ENCODE measurements at places on chromosomes 3 and 15. TPM values are rescaled to one million over a fixed set of nuclear protein-coding genes. Genes with fewer than 3 reads are reported as not detected.
A peak's percentile ranks its signal among the peaks of the same experiment; 100 is the strongest.

GRCh38 chr3:193114431-193115340, 126.3 kb upstream of the PLAAT1 start:
- no peak for DNase-seq

GRCh38 chr15:33656168-33656567, 312.1 kb upstream of the CHRM5 start:
- no peak for DNase-seq

- DNase-seq, result peak; percentile 93
These were observed 31.8 kb downstream of the CCNL1 start for GRCh38 chr3:157127831-157128767.

DNA sequence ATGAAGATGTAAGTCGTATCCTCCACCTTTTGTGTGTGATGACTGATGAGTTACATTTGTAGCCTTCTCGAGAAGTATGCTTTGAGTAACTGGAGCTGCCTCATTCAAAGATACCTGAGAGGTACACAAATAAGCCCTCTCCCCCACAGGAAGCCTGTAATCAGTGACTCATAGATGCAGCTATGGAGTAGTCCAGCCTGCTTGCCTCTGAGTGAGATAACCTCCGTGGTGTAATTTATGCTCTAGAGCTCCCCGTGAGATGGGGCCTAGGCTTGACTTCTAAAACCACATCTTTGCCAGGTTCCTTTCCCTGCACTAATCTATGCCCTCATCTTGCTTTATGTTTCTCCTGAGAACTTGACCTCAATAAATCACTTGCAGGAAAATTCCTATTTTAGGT, 291.7 kb downstream of the SUCLG2 start:
- peak; percentile 14 for DNase-seq

DNA sequence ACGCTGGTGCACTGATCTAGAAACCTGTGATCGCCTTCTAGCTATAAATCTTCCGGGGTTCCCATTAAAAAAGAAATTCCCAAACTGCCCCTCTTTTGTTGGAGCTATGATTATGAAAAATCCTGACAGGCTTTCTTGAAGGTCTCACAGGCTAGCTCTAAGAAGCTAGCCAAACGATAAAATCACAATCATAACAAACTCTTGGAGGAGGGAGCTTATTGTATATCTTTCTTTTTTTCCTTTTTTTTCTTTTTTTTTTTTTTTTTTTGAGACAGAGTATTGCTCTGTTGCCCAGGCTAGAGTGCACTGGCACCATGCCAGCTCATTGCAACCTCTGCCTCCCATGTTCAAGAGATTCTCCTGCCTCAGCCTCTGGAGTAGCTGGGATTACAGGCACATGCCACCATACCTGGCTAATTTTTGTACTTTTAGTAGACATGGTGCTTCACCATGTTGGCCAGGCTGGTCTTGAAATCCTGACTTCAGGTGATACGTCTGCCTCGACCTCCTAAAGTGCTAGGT, 72.0 kb downstream of the MYO1E start:
- DNase-seq, result no peak

GRCh38 chr3:37132334-37132733, 42.0 kb downstream of the LRRFIP2 start:
- no peak for DNase-seq

Gene ST8SIA2
- 7.0 TPM for total RNA-seq

GRCh38 chr3:99534951-99535704, 103.3 kb upstream of the COL8A1 start:
- DNase-seq, result peak; percentile 9

- DNase-seq, result peak; percentile 54
These were observed 2.1 kb upstream of the GNAT1 start for GRCh38 chr3:50189274-50189673.

Gene SCN11A
- 0.27 TPM for total RNA-seq

DNA sequence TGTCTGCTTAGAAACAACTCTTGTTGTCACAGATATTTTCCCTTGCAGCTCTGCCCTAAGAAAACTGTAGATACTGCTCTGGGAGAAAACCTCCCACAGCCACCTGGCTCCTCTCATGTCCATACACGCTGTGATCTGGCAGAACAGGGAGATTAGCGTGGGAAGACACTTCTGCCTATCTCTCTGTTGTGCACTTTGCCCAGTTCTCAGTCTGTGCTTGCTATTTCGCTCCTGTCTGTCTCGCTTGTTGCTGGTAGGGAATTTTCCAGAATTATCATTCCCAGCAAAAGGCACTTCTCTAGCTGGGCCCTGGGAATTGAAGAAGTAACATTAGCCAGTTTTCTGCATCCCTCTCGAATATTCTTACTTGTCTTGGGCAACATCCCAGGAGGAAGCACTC, 8.1 kb upstream of the GATM start:
- DNase-seq, result no peak

Gene ISLR2
- 1.2 TPM for total RNA-seq

DNA sequence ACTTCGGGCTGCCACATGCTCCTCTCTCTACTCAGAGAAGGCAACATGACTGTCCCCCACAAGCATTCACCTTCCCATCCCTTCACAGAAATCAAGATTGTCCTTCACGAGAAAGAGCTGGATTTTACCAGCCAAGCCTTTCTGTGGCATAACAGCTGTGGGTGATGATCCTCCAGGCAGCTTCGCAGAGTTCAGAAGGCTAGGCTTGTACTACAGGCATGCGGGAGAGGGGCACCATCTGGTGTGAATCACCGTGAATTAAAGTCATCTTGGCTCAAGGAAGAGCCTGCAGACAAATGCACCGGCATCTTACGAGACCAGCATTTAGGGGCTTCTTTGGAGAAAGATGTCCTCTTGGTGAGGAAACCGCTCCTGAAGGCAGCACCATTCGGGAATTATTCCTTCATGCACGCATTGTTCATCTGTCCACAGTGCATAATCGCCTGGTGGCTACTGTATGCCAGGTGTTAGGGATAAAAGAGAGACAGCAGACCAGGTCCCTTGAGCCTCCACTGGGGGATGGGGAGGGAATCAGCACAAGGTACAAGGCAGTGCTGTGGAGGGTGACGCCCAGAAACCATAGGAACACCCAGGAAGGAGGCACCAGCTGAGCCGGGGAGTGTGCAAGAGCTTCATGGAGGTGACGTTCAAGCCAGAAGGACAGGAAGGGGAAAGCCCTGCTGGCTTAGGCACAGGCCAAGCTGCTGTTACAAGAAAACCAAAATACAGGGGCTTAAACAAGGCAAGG, 108.6 kb downstream of the TMEM266 start:
- DNase-seq, result no peak

Gene RTP3
- total RNA-seq, result not detected

GRCh38 chr3:194504146-194504545, 17.3 kb upstream of the ATP13A3 start:
- DNase-seq, result no peak

DNA sequence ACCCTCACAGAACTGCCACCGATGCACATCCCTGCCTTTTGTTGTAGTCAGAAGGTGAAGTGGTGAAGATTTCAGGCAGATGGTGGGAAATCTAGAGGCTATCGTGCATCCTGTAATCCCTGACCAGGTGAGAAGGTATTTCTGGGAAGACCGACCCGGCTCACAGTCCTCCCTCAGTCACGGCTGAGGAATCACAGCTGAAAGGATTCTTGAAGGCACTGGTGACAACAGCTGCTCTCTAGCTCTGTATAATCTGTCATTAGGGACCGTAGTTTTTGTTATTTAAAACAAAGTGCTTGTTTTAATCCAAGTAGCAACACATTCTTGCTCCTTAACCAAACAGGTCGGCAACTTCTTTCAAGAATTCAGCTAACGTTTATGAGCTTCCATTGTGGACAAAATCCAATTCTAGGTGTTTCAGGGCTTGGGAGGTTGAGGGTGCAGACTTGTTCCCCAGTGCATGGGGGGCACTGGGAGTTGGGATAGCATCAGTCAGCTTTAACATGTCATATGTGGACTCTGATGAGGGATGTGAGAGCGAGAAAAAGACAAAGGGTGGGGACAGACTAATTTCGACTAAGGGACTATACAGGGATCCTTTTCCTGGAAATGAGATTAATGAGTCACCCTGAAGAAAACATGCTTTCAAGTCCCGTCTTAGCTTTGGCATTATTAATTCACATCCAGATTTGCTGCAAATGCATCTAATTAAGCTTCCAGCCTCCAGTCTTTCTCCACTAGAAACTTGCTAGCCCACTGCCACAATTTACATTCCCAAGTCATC, 141.0 kb upstream of the RASGRP1 start:
- no peak for DNase-seq

Gene LMAN1L
- total RNA-seq, result not detected

Gene MYLK
- total RNA-seq, result 48.9 TPM

- no peak for DNase-seq
These were observed 1030.5 kb downstream of the FHIT start for GRCh38 chr3:60220768-60221167.

GRCh38 chr15:27059610-27060202, 88.7 kb downstream of the GABRG3 start:
- DNase-seq, result peak; percentile 5

Gene MASP1
- total RNA-seq, result 0.48 TPM

- DNase-seq, result no peak
These were observed 16.4 kb downstream of the ZNF654 start for GRCh38 chr3:88075497-88075896.

GRCh38 chr3:55107187-55107586, 179.3 kb upstream of the LRTM1 start:
- no peak for DNase-seq

Gene CDC25A
- total RNA-seq, result 3.6 TPM

DNA sequence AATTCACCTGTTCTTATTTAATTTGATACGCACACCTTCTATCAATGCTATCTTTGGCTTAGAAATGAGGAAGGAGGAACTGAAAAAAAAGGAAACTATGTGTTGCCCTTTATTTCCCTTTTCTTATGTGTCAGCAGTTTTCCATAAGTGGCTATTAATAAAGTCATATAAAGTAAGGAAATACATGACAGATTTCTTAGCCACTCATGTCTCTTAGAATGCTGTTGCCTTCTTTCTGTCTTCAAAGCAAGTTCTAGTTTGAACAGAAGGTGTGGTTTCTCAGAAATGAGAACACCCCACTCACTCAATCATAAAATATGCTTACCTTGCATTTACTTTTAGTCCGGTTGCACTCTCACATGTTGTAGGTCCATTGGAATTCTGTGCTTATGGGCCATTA, 640.5 kb upstream of the GRM7 start:
- DNase-seq, result no peak

DNA sequence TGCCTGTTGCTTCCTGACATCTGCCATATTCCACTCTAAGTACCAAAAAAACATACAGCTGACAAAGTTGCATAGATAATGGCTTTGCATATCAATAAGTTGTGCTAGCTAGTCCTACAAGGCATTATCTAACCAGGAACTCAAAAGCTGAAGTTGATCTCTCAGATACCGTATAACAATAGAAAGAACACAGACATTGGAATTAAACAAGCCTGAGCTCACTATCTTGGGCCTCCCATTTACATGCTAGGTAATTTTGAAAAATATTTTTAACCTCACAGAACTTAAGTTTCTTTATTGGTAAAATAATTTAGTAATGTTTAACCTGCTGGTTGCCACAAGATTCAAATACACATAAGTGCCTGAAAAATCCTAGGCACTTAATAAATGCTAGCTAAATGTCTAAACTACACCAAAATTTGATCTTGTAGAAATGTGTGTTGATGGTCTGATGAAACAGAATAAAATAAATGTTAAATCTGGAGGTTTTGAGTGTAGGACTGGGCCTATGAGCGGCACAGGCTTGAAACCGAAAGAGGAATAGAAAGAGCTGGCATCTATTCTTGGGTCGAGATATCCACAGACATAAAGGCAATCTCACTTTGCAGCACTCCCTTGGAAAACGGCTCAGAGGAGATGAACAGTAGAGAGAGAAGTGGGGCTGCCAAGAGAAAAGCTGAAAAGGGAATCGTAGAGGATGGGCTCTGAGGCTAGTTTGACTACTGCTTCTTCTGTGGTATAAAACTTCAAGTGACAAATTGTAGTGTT, 29.9 kb upstream of the TTC14 start:
- no peak for DNase-seq

Gene SI
- not detected for total RNA-seq

Gene AMIGO3
- total RNA-seq, result not detected

Gene SAMD7
- not detected for total RNA-seq

DNA sequence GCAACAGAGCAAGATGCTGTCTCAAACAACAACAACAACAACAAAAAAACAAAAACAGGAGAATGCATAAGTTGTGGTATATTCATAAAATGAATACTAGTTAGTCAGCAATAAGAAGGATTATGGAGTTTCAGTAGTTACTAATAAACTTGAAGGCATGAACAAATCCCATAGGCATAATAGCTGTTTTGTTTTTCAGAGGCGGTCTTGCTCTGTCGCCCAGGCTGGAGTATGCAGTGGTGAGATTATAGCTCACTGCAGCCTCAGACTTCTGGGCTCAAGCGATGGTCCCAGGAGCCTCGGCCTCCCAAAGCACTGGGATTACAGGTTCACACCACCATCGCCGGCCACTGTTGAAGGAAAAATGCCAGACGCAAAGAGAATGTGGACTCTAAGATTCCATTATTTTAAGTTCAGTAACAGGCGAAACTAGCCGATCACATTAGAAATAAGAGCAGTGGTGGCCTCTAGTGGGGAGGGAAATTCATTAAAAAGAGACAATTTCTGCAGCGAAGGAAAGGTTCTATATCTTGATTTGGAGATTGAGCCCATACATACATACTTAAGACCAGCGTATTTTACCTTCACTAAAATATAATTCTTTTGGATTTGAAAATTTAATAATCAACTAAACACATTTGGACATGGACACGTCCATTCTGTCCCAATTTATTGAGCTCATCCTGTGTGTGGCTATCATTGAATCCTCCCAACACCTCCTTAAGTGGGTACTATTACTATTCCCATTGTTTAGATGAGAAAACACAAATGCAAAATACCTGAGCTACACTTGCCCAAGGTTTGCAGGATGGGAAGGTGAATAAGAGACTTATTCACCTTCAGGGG, 27.4 kb upstream of the HDAC11 start:
- DNase-seq, result no peak

- no peak for DNase-seq
These were observed 24.5 kb upstream of the NEDD4 start for GRCh38 chr15:56017920-56018319.

DNA sequence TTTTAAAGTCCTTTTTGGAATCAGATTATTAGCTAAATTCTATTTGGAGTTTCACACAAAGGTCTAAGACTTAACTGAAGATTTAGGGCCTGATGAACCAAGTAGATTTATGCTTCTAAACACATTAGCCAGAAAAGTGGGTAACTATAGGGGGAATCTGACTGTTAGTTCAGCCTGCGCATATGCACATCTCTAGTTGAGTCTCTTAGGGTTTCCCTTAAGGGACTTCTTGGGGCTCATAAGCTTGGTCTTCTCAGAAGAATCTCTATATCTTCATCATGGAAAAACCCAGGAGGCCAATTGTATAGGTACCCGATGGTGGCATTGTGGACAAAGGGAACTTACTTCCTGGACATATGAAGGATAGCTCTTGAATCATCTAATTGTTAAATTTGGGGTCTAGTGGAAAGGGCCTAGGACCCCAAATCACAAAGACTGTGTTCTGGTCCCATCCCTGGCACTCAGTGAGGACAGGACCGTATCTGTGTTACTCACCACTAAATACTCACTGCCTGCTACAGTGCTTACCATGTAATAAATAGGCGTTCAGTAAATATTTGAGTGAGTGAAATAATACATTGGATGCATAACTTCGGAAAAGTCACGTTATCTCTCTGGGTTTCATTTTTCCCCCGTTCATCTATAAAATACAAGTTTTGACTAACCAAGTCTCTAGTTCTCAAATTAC, 17.0 kb downstream of the SELENOT start:
- no peak for DNase-seq

Gene CYP8B1
- not detected for total RNA-seq
